PC-3 (cell line): ENCODE measurements at places on chromosomes 13 and 19. TPM values are rescaled to one million over a fixed set of nuclear protein-coding genes. Genes with fewer than 3 reads are reported as not detected.

Gene NLRP12
- total RNA-seq = 0.12 TPM in 1 of 2 replicates, not detected in the other

Gene TMIGD2
- not detected in 2 replicates for total RNA-seq

GRCh38 chr13:79966493-79966895 is 374.4 kb downstream of the SPRY2 start:
- H3K4me1 ChIP-seq = peaks cover 16% of the 10 kb centered on the region
- H3K27ac ChIP-seq = peak overlapping the region; percentile 83
- no peaks in the 10 kb centered on the region for H3K36me3 ChIP-seq
- H3K27me3 ChIP-seq = no peaks in the 10 kb centered on the region
- H3K4me3 ChIP-seq = no peak overlapping the region
- peak; percentile 68 for DNase-seq

DNA sequence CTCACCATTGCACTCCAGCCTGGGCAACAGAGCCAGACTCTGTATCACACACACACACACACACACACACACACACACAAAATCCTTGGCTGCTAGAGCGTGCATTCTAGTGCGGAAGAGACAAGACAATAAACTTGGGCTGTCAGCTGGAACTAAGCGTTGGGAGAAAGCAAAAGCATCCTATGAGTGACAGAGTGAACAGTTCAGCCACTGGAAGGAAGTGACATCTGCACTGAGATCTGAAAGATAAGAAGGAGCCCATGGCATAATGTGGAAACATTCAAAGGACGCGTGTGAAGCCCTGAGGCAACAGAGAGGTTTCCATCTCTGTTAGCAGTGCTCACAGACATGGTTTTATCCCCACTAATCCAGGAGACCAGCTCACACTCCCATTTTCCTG is 3.5 kb upstream of the SLC1A5 start:
- H3K36me3 ChIP-seq = no peaks in the 10 kb centered on the region
- no peaks in the 10 kb centered on the region for H3K27me3 ChIP-seq
- DNase-seq = no peak
- no peak overlapping the region for H3K4me3 ChIP-seq
- H3K4me1 ChIP-seq = peaks cover 17% of the 10 kb centered on the region

GRCh38 chr13:106599875-106600797 is 32.2 kb upstream of the ARGLU1 start:
- H3K36me3 ChIP-seq = no peaks in the 10 kb centered on the region
- no peak overlapping the region for H3K27ac ChIP-seq
- no peaks in the 10 kb centered on the region for H3K4me1 ChIP-seq
- peak; percentile 40 for DNase-seq
- no peaks in the 10 kb centered on the region for H3K27me3 ChIP-seq

- no peaks in the 10 kb centered on the region for H3K4me1 ChIP-seq
- peaks cover 22% of the 10 kb centered on the region; the same call in 1 of the 2 replicates for H3K36me3 ChIP-seq
- H3K4me3 ChIP-seq = no peak overlapping the region
- H3K27me3 ChIP-seq = no peaks in the 10 kb centered on the region
- H3K27ac ChIP-seq = no peak overlapping the region
These were observed 27.1 kb downstream of the ZNF714 start for GRCh38 chr19:21109116-21109515.

GRCh38 chr13:45300190-45300985 is 40.6 kb downstream of the TPT1 start:
- no peaks in the 10 kb centered on the region for H3K27me3 ChIP-seq
- no peak overlapping the region for H3K4me3 ChIP-seq
- no peak overlapping the region for H3K27ac ChIP-seq
- H3K4me1 ChIP-seq = no peaks in the 10 kb centered on the region
- no peak for DNase-seq

GRCh38 chr19:49340865-49341718 is 5.9 kb downstream of the CD37 start:
- H3K27ac ChIP-seq = no peak overlapping the region
- H3K27me3 ChIP-seq = no peaks in the 10 kb centered on the region
- no peak overlapping the region for H3K4me3 ChIP-seq

DNA sequence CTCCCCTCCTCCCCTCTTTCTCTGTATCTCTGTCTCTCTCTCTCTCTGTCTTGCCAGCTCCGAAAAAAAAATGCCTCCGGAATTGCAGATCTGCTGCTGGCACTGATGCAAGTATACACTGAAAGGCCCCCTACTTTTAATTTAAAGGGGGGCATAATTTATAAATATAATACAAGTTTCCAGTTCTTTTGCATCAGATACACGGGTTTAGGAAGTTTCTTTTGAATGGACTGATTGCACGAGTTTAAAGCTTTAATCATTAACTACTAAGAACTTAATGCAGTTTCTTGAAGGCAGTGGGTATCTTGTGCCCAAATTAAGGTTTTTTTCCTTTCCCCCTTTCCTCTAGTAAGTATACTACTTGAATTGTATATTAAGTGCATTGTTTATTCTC is 1.4 kb downstream of the FGF9 start:
- no peaks in the 10 kb centered on the region for H3K36me3 ChIP-seq
- H3K4me1 ChIP-seq = no peaks in the 10 kb centered on the region
- no peak overlapping the region for H3K27ac ChIP-seq
- no peak for DNase-seq
- peaks cover 78% of the 10 kb centered on the region for H3K27me3 ChIP-seq
